ENCODE measurements at places on chromosomes 12 and 14. TPM values are rescaled to one million over a fixed set of nuclear protein-coding genes. Genes with fewer than 3 reads are reported as not detected.

Gene TGM1
- 2.1 TPM for total RNA-seq

Gene RDH12
- total RNA-seq, result not detected

Gene TESPA1
- not detected for total RNA-seq

Gene SDR9C7
- total RNA-seq, result not detected

Gene IL31
- not detected for total RNA-seq

Gene G2E3
- total RNA-seq, result 35.2 TPM

Gene IGF1
- under 0.01 TPM for total RNA-seq

Gene PMCH
- total RNA-seq, result not detected

Gene LBHD2
- not detected for total RNA-seq

Gene CD27
- not detected for total RNA-seq

Gene SVOP
- not detected for total RNA-seq
